ENCODE measurements at places on chromosomes 2 and 18.
A peak's percentile ranks its signal among the peaks of the same experiment; 100 is the strongest.

DNA sequence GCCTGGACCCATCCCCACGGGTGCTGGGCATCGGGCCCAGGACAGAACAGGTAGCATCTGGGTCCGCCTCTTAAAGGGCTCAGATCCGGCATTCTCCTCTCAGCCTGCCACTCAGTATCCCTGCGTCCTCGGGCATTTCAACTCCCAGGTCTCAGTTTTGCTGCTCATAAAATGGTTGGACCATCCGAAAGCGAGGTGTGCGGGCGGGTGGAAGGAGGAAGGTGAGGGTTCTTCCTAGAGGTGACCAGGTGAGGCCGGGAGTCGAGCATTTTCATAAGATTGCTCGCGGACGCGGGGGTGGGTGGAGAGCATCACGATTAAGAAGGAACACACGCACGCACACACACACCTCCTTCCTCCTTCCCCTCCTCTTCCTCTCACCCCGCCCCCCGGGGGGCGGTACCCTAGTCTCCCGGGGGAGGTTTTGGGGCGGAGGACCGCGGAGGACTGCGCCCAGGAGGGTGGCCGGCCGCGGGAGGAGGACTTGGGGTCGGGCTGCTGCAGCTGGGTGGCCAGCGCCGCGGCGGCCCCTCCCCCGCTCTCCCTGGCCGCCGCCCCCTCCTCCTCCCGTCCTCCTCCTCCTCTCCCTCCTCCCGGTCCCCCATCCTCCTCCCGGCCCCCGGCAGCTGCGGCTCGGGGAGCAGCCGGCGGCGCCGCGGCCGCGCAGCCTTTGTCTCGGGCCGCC is 97.9 kb upstream of the GPR45 start:
- no peak for DNase-seq

GRCh38 chr2:10368491-10369231 is 66.0 kb downstream of the HPCAL1 start:
- DNase-seq = no peak

GRCh38 chr2:154696810-154697417 is 1.6 kb upstream of the KCNJ3 start:
- DNase-seq = no peak

- no peak for DNase-seq
These were observed 19.7 kb downstream of the MAP3K20 start for GRCh38 chr2:173095356-173095755.

DNA sequence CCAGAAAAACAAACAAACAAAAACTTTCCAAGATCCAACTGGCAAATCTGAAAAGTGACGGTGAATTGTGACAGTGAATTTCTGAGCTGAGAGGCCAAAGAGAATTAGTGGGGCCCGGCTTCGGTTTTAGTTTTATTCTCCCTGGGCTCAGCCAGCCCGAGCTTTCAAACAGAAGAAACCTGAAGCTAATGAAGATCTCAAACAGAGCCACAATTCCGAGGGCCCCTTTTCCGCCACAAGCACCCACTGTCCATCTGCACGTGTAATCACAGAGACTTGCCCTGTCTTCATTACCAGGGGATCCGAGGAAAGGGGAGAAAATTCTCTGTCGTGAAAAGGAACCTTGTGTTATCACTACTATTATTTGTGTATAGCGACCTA is 4.2 kb upstream of the ONECUT2 start:
- DNase-seq = no peak

DNA sequence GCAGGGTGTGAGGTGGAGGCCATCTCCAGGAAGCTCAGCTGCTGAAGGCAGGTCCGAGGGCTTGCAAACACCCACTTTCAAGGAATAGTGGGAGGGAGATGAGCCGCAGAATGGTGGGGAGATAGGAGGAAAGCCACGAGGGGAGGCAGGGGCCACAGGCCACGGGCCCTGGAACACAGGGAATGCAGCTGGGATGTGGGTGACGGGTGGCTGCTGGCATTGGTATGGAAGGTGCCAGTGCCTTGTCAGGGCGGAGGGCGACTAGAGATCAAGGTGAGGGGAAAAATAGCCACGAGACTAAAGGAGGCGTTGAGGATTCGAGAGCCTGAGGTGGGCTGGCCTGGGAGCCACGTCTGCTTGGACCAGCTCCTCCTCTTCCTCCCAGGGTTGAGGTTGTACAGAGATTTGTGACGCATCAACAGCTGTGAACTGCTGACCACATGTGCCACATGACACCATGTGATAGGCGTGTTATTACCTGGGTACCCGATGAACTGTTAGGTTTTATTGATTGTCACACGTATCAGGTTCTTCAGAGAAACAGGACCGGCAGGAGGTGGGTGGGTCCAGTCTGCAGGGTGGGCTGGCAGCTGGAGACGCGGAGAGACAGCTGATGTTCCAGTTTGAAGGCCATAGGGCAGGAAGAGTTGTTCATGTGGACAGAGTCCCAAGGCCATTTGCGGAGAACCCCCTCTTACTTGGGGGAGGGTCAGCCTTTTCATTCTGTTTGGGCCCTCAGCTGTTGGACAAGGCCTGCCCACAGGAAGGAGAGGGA is 9.9 kb downstream of the IMPA2 start:
- no peak for DNase-seq

- DNase-seq = no peak
These were observed at the start of gene STON1 for GRCh38 chr2:48530033-48530811. Gene STON1 (plus strand): TSS chr2:48530154. CDS start chr2:48580634, 50,480 bp downstream.

- DNase-seq = no peak
These were observed 44.0 kb downstream of the SDC1 start for GRCh38 chr2:20180676-20181648.

DNA sequence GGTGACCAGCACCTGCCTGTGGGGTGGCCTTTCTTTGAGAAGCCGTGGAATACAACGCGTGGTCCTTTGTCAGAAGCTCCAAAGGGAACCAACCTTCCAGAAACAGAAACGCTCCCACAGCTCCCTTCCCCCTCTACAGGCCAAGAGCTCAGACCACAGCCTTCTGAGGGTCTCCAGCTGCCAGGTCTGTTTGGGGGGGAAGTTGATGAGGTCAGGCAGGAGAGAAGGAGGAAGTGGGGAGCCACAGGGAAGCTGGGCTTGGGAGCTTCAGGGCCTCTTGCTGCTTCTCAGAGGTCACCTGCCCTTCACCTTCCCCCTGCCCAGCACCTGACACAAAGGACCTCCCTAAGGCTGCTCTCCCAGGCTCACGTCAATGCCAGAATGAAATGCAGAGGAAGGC is 287.7 kb upstream of the ID2 start:
- DNase-seq = no peak

- DNase-seq = no peak
These were observed 82.3 kb upstream of the LDLRAD4 start for GRCh38 chr18:13136056-13136903.

- DNase-seq = no peak
These were observed 2.1 kb downstream of the ST8SIA5 start for GRCh38 chr18:46754661-46755292.

DNA sequence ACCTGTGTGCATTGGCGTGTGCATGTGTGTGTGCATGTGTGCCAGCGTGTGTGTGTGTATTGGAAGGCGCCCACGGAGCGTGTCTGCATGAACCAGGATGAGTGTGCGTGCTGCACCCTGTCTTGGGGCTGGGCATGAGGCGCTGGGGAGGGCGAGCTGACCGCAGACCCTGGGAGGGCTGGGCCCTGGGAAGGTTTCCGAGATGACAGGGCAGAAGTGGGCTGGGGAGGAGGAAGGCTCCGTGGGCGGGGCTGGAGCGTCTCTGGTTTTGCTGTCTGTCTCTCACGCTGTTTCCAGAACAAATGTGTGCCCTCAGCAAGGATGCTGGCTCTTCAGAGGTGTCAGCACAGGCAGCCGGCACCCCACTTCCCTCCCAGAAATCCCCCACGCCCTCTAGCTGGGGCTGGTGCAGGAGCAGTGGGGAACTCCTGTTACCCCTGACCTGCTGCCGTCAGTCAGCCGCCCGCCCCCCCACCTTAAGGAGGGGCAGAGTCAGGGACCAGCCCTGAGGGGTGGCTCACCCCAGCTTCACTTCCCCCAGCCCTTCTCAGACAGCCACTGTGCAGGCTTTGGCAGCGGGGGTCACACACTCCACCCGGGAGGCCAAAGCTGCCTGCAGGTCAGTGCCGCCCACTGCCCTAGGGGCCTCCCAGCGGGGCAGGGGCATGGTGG is at the start of gene GPR35:
Gene GPR35, plus strand, starts transcription at position 531 of the 672 bp plus-strand sequence. CDS start 4,473 bp downstream, outside the sequence.
- DNase-seq = no peak

DNA sequence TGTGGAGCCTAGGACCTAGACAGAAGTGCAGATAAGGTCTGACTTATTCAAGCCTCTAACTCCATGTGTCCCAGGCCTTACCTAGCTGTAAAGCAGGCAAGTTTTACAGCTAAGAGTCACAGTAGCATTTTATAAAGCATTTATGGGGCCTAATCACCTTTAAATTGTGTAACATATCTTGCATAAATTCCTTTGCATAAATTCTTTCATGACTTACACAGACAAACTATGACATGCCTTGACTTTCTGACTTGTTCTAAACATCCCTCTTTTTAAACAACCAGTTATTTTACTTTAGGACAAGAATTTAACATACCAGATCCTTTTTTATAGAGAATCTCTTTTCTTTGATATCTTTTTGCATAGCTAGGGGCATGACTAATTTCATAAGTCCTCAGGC is 1257.8 kb upstream of the NRXN1 start:
- DNase-seq = no peak

GRCh38 chr18:50401888-50402287 is 27.0 kb downstream of the SKA1 start:
- DNase-seq = peak; percentile 69

DNA sequence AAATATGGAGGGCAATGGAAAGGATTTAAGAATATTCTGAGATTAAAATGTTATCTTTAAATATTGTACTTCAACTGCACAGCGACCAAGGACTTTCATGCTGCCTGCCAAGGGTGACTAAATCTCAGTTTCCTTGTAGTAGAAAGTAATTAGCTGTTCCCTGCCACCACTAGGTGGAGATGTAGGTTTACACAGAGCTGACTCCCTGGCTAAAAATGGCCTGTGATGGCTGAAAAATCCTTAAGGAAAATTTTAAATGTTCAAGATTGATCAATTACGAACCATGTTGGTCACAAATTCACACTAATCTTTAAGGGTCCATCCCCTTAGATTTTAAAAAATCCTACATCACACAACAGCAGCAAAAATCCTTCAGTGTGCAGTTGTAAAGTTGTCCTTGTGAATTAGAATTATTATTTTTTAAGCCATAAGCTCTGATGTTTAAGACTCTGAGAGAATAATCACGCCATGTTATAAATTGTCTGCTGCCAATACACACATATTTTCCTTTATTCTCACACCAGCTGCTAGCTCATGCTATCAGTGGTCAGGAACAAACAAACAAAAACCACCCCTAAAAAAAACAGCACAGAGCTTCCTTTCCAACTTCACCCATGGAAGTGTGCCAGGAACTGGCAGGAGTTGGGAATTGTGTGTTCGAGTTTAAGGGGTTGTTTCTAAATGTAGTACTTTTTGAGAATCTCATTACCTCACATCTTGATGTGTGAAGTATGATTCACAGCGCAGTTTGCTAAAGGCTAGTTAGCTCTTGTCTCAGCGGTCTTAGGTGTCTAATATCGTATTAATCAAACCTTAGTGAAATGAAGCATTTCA is 399.8 kb downstream of the TMEM182 start:
- peak; percentile 45 for DNase-seq
